ENCODE measurements at places on chromosomes 1 and 21.

DNA sequence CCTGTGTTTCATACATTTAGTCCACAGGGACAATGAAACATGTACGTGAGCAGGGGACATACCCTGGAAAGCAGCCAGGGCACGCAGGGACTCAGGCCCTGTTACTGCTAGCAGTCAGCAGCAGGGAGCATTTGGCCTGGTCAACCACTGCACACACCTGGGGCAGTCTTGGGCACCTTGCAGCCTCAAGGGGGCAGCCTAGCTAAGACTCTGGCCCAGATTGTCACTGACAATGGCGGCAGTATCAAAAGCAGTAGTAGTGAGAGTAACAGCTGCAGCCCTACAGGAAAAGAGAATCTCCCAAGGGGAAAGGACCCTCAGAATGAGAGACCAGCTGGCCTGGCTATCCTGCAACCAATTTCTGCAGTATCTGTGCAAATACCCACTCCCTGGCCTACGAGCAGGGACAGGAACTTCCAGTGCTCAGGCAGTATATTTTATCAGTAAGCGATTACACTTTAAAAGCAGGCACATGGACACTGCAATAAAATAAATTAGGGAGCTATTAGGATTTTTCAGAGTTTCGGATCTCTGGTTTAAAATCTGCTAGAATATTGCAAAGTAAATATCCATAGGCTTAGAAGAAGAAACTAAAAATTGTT, 475.6 kb downstream of the LTN1 start:
- peak; percentile 52 for DNase-seq

DNA sequence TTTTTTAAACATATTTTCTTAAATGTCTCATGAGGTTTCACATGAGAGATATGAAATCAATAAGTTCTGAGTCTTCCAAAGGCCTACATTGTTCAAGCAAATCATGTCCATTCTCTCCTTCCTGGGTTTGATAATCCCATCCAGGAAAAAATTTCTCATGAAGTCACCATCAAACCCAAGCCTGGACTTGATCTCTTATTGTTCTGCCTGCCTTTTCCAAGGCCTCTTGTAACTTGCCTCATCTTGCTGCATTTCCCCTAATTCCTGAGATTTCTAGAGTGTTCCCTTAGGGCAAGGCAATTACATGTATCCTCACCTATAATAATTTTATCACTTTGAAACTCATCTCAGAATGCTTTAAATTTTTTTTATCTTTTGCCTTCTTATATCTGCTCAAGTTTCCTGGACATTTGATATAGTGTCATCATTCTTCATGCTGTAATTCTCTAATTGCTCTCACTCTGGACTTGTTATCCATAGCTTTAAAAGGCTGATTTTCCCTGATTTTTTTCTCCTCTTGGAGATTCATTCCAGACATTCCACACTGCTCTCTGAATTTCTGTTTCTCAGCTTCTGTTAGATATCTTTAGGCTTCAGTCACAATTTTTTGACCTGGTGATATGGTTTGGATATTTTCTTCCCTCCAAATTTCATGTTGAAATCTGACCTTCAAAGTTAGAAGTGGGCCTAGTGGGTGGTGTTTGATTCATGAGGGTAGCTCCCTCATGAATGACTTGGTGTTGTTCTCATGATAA, 126.4 kb downstream of the LRRC7 start:
- DNase-seq = no peak

GRCh38 chr21:18252680-18253079, 8.0 kb downstream of the CHODL start:
- DNase-seq = no peak

- no peak for DNase-seq
Observed at GRCh38 chr21:32240851-32241687, 37.8 kb downstream of the MIS18A start.

DNA sequence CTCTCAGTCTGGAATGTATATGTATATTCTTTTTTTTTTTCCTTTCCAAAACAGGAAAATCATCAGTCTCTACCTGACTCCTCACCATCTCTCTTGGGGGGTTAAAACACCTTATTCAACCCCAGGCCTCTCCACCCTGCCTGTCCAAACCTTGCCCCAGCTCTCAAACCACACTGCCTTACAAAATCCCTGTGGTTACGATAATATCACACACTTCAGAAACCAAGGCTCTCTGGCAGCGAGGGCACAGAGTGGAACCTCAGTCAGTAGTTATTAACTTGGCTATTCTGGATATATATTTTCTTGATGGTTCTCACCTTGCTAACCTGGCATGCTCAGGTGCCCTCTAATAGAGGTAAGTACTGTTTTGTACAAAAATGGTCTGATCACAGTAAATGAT, 24.7 kb downstream of the KIAA0040 start:
- no peak for DNase-seq

- DNase-seq = no peak
Observed at GRCh38 chr21:30579346-30579745, 10.9 kb downstream of the KRTAP22-2 start.

- no peak for DNase-seq
Observed at GRCh38 chr1:207646944-207647579, 2.1 kb downstream of the CR1L start.

- peak; percentile 38 for DNase-seq
Observed at GRCh38 chr1:203426366-203426765, 49.2 kb upstream of the PRELP start.

DNA sequence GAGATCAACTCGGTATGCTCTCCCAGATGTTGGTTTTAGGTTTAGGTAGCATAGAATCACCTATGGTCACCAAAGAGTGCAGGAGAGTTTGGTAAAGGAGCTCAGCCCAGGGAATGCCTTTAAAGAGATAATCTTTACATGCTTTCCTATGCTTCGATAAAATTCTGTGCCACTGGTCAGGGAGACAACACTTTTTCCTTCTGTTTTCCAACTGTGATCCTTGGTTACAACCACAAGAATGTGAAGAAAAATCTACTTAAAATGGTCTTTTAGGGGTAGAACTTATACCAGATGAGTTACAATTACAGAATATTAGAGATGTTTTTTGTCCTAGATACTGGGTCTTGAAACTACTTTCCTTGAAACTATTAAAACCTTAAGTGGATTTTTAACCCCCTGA, 895.6 kb downstream of the TTLL7 start:
- peak; percentile 53 for DNase-seq

DNA sequence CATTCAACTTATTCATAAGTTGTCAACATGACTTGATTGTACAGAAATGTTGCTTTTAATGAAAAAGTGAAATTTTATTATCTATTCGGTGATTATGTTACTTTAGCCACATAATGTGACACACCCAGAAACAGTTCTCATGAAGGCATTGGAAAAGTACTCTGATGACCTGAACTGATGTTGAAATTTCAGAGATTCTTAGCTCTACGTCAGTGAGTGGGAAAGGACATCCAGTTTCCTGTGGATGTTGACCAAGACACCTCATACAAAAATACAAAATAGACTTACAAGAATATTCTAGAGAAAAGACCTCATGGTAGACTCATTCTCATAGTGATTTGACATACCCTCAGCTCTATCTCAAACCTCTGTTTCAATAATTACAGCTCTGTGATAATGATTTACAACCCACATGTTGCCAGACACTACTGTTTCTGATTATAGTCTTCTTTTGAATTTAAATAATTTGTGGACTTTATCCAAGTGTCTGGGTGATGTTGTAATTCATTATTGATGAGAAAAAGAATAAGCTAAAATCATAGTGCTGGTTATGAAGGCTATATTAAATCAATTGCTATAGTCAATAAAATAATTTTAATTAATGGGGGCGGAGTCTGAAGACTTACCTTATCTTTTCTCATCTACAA, 37.3 kb downstream of the KCNK2 start:
- DNase-seq = no peak
